ENCODE measurements at places on chromosomes 1 and 21.
A peak's percentile ranks its signal among the peaks of the same experiment; 100 is the strongest.

- no peak for DNase-seq
These were observed 5.8 kb upstream of the MPZL1 start for GRCh38 chr1:167716000-167716271.

DNA sequence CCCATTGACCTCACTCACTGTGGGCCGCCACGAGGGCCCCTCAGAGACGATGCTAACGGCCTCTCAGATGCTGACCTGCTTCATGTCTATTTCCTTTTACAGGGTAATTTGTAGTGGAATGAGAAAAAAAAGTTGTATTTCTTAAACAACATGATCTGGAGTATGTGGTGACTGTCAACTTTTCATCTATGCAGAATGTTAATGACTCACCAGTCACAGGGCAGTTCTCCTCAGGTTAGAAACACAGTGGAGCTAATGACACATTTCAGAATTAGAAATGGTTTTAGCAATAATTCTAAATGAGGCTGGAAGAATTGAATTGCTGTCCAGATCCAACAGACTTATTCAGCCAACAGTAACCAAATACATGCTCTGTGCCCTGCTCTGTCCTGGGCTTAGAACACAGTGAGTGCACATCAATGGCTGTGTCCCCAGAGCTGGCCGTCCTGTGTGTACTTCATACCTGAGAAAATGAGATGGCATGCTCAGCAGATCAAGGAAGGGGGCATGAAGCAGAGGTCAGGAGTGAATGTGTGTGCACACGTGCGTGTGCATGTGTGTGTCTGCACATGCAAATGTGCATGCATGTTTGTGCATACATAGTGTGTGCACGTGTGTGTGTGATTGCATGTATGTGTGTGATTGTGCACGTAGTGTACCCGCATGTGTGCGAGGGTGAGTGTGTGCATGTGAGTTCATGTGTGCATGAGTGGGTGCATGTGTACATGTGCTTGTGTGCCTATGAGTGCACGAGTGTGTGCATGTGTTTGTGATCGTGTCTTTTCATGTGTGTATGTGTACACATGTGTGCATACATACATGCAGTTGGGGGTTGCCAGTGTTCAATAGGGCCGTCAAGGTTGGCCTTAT lies 145.3 kb downstream of the PCBP3 start:
- no peak for DNase-seq

DNA sequence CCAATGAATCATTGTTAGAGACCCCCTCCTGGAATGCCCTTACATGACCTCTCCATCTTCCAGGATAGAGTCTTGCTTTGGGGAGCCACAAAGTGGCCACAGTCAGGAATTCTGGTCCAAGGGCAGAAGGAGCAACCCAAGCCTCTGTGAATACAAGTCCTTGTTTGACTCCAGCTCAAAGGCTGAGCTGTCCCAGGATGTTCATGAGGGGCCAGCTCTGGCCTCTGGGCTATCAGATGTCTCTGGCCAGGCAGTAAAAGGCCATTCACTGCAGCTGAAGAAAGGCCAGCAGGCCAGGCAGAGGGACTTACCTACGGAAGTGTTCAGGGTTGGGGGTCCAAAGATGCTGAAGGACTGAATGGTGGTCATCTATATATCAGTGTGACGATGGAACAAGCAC lies 98.3 kb upstream of the IPO9 start:
- DNase-seq, result no peak

DNA sequence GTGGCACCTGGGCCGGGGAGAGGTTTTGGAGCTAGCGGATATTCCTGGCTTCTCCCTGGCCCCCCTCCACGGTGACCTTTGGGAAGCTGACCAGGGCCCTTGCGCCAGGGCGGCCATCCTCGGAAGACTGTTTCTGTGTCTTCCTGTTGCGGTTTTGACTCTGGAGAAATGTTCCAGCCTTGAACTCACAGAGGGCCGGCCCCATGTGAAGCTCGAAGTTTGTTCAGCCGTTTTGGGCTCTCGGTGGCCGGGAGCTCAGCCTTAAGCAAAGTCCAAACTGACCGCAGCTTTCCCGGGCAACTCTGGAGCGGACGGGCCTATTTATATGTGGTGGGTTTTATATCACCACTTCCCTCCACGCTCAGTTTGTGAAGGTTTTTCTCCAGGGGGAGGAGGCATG lies 17.0 kb upstream of the WNT4 start:
- DNase-seq, result no peak

DNA sequence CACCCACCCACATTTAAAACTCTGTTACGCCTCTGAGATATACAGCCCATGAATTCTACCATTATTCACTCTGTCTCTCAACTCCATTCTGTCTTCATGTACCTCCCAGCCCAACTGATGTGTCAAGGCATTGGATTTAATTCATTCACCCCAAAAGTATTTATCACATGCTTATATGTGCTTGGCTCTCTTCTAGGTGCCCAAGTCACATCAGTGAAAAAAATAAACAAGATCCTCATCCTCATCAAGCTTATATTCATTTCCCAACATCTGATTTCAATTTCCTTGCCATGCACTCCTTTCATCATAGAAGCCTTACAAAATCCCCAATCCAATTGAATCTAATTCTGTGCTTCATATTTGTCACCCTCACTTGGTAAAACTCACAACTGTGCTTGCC lies 967.6 kb downstream of the LTN1 start:
- DNase-seq, result no peak

DNA sequence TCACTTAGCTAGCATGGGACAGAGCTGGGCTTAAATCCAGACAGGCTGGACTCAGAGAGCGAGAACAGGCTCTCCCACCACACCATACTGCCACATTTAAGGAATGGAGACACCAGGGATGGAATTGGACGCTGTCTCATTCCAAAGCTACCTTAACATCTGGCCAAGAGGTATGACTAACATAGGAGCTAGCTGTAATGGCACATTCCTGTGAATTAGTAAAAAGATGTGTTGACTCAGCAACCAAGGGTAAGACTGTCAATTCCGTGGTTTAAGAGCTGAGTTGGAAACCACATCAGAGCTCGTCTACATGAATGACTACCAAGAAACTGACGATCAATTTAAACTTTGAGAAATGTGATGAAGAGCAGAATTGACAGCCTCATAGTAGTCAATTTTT lies 8.3 kb upstream of the TNFRSF9 start:
- DNase-seq, result no peak

DNA sequence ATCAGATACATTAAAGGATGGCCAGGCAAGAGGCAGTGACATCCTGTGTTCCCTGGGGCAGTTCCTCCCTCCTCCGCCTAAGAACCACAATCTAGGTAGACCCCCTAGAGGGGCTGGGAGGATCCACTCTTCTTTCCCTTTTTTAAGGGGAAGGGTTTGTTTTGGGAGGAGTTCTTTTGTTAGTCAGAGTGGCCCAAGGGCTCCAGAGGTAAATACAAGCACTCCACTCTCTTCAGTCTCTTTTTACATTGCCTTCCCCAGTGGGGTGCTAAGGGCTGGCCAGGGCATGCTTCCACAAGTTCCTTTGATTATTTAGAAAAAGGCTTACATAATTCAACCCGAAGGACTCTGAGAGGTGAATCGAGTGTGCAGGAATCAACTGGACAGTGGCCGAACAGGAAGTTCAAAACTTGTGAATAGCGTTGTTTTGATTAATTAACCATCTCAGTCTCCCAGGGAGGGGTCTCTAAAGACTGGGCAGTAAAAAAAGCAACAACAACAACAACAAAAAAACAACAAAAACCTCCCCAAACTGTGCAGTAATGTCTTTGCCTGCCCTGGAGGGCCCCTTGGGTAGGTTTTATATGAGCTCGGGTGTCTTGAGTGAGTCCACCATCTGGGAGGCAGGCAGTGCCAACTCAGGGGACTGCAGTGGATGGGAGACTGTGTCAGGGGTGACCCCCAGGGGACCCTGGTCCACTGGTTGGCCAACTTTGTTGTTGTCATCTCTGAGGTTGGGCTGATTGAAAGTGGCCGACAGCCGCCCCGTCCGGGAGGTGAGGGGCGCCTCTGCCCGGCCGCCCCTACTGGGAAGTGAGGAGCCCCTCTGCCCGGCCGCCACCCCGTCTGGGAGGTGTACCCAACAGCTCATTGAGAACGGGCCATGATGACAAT lies 33.2 kb upstream of the ENO1 start:
- DNase-seq, result no peak

DNA sequence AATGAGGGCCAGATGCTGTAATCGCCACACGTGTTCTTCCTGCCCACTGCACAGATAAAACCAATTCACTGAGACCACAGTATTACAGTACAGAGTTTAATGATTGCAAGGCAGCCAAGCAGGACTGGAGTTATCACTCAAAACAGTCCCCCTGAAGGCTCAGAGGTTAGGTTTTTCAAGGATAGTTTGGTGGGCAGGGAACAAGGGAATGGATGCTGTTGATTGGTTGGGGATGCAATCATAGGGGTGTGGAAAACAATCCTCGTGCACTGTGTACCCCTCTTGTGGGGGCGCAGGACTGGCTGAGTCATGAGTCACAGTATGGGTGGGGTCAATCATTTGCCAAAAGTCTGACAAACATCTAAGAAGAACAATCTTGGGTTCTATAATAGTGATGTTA lies 12.4 kb upstream of the USP1 start:
- no peak for DNase-seq

GRCh38 chr1:17596651-17597509 lies 57.4 kb downstream of the ARHGEF10L start:
- DNase-seq, result peak; percentile 77

DNA sequence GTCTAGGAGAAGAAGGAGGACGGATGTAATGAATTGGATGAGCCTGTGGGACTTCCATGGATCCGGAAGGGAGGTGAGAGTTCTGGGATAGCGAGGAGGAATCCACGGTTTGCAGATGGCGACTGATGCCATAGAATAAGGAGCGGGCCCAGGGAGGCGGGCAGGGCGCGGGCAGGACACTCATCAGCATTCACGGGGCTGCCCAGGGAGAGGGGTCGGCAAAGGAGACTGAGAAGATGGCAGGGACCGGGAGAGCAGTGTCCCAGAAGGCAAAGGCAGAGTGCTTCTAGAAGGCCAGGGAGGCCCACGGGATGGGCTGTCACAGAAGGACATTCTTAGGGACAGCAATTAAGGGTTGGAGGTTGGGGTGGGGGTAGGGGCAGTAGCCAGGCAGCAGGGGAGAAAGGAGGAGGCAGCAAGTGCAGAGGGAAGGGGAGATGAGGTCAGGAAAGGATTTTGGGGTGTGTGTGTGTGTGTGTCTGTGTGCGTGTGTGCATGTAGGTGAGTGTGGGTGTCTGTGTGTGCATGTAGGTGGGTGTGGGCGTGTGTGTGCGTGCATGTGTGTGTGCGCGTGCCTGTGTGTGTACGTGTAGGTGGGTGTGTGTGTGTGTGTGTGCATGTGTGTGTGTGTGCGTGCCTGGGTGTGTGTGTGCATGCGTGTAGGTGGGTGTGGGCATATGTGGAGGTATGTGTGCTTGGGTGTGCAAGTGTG lies 1.1 kb upstream of the COL8A2 start:
- no peak for DNase-seq

DNA sequence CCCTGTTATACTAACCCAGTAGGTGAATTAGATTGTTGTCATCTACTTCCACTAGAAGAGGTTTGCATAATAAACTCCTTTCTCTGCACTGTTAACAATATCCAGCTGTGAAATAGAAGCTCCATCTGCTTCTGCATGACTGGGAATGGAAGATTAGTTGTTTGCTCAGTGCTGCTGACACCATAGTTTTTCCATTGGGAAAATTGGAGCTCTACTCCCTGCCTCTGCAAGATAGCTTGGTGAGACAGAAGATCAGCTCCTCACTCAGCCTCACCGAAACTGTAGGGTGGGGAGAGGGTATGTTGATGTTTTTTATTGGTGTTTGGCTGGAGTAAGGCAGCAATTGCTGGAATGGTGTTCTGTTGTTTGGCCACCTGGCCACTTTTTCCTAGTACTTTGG lies 331.6 kb upstream of the ADAMTS5 start:
- DNase-seq, result no peak

GRCh38 chr1:46621930-46622329 lies 5.3 kb upstream of the MOB3C start:
- DNase-seq, result no peak

DNA sequence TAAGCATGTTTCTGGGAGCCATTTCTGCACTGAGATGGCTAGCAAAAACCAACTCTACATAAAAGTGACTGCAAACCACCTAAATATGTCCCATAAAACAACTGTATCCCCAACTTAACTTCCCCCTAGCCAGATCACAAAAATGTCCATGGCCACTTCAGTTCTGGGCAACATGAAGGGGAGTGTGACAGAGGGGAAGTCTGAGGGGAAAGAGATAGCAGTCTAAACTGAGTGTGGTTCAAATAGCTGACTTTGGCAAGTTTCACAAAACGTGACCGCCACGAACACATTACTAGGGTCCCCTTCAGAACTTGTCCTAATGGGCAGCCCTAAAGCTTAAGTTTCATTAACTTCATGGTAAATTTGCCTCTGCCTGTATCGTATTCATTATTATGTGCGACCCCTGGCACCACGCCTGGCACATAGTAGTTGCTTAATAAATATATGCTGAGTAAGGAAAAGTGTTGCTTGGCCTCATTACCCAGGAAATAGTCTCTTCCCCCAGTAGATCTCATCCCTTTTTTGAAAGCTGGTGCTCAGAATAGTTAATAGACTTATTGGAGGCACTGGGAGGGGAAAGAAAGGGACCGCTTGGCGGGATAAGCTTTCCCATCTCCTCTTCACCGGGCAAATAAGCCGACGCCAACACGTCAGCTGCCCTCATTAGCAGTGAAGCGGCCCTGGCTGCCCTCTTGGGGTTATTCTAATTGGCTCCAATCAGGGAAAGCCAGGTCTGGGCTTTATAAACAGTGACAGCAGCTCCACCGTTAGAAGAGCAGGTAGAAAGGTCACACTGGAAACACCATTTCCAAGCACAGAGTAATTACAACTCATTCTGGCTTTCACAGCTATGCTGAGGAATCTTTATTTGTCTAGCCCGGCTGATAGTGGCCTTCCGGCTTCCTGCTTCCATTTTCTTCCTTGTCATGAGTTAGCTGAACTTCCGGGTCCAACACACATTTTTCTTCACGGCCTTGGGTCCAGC lies 122.1 kb downstream of the LRIG2 start:
- peak; percentile 3 for DNase-seq

DNA sequence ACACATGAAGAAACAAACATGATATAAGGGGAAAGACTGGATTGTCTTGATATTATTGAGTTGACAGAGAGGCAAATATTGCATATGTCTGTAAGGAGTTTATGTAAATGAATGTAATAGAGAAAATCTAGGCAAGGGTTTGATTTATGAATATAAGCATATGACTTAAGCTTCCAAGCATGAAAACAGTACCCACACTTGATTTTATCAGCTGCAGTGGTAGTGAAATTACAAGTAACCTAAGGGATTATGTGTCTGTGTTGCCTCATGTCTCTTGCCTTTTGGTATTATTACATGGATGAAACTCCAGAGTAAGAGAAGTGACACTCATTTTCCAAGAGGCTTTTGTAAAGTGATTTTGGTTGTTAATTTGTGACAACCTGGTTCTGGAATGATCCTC lies 1678.9 kb downstream of the KCNT2 start:
- no peak for DNase-seq

GRCh38 chr21:35051287-35051818 lies 2.3 kb upstream of the RUNX1 start:
- DNase-seq, result peak; percentile 74

GRCh38 chr1:209670441-209671082 lies 4.7 kb upstream of the G0S2 start:
- DNase-seq, result no peak

DNA sequence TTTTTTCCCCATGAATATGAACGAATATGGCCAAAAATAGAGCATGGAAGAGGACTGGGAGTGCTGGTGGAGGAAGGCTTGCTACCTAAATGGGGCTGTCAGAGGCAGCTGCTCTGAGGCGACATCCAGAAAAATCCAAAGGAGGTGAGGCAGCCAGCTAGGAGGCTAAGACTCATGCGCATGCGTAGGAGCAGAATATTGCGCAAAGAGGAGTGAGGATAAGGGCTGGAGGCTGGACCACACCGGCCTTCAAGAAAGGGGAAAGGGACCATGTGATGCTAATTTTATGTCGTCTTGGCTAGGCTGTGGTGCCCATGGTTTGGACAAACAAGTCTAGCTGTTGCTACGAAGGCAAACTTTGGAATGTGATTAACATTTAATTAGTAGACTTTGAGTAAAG lies 30.5 kb downstream of the HEYL start:
- no peak for DNase-seq
